ENCODE measurements at places on chromosomes 11 and 22.

- DNase-seq = no peak
Measured at GRCh38 chr22:31089160-31090100, 8.3 kb downstream of the SMTN start.

DNA sequence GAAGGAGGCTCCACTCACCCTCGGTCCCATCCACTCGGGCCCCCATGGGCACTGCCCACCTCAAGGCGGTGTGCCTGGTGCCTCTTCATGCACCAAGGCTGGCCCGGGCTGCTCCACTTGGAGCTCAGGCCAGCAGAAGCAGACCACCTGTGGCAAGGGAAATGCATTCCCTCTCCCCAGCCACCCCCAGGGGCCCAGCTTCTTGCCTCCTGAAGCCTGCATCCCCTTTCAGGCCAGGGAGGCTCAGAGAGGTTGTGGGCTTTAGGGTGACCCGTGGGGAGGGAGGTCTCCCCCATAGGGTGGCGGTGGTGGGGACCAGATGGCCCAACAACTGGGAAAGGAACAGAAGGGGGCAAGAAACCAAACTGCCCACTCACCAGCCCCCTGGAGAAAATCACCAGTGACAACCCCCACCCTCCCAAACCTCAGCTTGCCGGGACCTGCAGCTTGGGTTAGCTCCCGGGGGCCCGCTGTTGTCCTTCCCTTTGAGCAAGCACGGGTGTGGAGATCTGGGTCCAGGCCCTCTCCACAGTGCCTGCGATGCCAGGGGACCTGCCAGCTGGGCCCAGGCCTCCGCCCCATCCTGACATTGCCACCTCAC, 8.4 kb downstream of the CBX6 start:
- DNase-seq = no peak

DNA sequence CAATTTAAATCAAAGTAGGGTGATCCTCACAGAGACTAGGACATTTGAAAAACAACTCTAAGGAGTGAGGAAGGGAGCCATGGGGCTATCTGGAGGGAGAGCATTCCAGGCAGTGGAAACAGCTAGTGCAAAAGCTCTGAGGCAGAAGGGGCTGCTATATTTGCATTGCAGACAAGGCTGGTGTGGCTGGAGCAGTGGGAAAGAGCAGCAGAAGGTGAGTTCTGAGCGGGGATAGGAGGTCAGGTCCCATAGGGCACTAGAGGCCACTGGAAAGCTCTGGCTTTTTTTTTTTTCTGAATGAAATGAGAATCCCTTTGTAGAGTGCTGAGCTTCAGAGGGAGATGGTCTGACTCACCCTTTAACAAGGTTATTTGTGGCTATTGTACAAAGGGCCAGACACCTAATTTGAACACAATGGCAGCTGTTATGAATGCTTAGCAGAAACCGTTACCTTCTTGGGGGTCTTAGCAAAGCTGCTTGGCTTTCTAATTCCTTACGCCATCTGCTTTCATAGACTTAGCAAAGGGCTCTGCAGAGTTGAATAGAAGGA, 291.6 kb downstream of the BUD13 start:
- DNase-seq = no peak

DNA sequence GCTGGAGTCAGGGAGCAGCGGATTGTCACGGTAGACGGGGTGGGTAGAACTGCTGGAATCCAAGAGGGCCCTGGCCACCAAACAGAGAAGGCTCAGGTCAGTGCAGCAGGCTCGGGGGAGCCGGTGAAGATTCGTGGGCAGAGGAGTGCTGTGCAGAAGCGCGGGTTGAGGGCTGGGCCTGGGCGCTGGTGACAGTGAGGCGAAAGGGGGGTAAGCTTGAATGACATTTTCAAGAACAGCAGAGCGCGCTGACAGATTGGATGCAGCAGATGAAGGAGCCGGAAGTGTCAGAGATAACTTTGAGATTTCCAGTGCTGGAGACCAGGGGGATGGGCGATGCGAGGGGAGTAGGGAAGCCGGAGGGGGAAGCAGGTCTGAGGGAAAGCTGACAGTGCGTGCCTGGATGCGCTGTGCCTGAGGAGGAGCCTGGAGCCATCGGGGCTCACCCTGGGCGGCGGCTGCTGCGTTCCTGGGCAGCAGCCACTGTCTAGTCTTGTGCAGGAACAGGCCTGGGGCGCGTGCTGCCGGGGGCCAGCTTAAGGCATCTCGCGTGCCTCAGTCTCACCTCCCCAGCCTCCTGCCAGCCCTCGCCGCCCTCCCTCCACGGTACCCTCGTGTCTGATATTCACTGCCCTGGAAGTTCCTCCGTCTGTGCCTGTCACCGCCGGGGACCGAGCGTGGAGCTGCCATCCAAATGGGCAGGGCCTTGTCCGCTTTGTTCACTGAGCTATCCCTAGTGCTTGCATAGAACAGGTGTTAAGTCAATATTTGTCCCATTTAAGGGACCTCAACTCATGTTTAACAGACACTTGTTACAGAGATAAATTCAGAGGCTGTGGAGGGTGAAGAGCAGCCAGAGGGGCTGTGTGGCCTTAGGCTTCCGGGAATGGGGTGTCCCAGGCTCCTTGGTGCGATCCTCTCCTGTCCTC, 5.2 kb downstream of the GRIK4 start:
- DNase-seq = no peak

- DNase-seq = no peak
Measured at GRCh38 chr11:115885535-115886421, 381.6 kb upstream of the CADM1 start.
